ENCODE measurements at places on chromosomes 7 and 10.
A peak's percentile ranks its signal among the peaks of the same experiment; 100 is the strongest.

- DNase-seq, result no peak
These were observed 2.9 kb upstream of the VCL start for GRCh38 chr10:73995035-73995358.

GRCh38 chr7:30644286-30644955 is 37.8 kb downstream of the CRHR2 start:
- no peak for DNase-seq

DNA sequence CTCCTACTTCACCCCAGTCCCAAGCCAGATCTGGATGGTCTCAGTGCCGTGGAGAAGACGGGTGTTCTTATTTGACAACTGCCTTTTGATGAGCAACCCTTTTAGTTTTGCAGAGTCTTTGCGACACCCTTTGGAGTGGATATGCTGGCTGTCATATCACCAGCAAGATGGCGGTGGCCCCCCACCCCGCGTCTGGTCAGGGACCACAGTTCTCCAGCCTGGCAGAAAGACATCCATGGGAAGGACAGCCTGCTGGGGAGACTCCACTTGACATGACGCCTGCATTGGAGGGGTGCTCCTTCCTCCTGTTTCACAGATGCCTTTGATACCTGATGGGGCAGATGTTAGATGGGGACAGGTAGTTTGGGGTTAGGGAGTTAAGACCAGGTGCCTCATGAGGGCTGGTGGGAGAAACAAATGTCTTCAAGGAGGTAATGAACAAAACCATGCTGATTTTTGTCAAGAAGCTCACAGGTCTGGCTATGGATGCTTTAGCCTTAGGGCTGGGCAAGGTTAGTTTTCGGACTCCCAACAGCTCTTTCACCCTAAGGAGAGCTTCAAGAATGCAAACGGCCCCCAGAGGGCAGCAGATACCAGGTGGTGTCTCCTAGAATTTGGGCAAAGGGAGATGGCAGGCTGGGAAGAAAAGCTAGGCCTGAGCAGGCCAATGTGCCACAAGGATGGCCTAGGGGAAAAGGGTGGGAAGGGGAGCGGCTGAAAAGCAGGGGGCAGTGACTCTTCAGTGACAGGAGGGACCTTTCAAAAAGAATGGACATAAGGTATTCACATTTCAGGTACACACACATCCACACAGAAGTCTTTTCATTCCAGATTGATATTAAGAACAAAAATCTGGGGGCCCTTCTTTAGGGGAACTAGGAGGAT is 95.2 kb downstream of the CLEC2L start:
- DNase-seq, result peak; percentile 41

DNA sequence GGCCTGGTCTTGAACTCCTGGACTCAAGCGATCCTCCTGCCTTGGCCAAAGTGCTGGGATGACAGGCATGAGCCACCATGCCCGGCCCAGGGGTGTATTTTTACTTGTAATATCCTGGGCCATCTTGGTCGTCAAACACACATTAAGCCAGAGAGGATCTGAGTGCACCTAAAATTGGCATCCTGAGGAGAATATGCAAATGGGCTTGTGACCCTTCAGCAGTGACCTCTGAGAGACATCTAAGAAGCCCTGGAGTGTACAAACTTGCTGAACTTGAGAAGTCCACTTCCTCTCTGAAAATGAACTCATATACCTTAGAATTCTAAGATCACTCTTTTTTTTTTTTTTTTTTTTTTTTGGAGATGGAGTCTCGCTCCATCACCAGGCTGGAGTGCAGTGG is 372.0 kb upstream of the C7orf33 start:
- DNase-seq, result no peak

DNA sequence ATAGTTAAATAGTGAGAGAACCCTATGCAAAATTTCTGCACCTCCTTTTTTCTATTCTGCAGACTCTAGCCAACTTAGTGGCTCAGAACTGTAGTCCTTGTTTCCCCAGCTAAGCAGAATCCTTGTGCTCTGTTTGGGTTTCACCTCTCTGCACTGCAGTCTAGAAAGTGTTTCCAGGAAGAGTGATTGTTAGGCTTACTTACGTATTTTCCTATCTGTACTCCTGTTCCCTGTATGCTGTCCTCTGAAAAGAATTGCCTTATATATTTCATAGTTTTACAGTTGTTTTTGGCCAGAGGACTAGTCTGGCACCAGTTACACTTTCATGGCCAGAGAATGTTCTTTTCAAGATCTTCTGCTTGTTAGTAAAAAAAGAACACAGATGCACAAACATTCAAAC is 154.6 kb upstream of the POT1 start:
- no peak for DNase-seq

DNA sequence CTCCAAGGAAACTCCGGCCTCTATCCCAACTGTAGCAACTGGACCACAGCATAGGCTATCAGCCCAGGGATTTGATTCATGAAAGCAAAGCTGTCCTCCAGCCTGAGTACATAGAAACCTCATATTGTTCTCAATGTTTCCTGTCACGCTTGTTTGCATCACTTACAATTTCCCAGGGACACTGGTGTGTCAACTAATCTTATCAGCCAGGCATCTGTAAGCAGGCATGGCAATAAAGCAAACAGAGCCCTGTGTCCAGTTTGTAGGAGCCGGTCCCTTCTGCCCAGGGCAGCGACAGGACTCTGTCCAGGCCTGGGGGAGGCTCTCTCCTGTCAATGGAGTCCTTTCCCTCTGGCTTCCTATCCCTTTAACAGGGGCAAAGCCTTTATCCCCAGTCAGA is 23.0 kb upstream of the CDHR3 start:
- DNase-seq, result no peak

- no peak for DNase-seq
These were observed 59.5 kb upstream of the KLF6 start for GRCh38 chr10:3844491-3845025.

- DNase-seq, result no peak
These were observed 2.4 kb downstream of the IPMK start for GRCh38 chr10:58265249-58265648.

DNA sequence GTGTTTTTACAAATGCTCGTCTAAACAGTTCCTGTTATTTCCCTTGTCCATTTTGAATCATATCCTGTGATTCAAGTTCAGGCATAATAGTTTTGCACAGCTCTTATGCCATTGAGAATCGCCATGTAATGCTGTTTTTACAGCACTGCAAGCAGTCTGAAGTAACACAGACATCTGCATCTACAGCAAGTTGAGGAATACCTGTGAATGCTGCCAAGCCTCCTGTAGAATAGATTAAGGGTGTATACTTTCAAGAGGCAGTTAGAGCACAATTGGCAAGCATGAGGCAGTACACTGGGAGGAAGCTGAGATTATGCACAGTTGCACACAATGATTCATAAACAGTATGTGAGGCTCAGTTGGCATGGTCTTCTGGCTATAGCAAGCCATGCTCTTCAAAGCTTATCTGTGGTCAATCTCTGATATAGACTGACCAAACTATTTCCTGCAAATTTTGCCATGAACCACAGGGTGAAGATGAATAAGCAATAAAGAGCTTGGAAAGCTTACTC is 121.9 kb upstream of the AKR1E2 start:
- no peak for DNase-seq

- no peak for DNase-seq
These were observed 598.3 kb upstream of the ADARB2 start for GRCh38 chr10:2335626-2336025.

GRCh38 chr10:113516061-113516460 is 36.8 kb upstream of the HABP2 start:
- DNase-seq, result no peak

DNA sequence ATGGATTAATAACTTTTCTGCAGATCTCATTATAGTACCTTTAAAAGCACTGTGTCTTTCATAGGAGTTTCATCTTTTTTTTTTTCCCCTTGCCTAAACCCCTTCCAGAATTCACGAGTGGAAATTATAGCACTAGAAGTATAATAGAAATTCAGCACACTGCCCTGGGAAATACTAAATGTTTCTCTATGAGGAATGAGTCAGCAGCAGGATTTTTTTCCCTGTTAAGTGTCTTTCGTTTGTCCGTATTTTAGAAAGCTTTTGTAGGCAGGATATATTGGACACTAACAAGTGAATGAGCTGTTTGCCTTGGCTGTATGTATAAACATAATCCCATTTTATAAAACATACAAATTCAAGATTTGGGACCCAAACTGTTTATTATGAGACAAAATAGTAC is 105.8 kb downstream of the EXOC4 start:
- no peak for DNase-seq

DNA sequence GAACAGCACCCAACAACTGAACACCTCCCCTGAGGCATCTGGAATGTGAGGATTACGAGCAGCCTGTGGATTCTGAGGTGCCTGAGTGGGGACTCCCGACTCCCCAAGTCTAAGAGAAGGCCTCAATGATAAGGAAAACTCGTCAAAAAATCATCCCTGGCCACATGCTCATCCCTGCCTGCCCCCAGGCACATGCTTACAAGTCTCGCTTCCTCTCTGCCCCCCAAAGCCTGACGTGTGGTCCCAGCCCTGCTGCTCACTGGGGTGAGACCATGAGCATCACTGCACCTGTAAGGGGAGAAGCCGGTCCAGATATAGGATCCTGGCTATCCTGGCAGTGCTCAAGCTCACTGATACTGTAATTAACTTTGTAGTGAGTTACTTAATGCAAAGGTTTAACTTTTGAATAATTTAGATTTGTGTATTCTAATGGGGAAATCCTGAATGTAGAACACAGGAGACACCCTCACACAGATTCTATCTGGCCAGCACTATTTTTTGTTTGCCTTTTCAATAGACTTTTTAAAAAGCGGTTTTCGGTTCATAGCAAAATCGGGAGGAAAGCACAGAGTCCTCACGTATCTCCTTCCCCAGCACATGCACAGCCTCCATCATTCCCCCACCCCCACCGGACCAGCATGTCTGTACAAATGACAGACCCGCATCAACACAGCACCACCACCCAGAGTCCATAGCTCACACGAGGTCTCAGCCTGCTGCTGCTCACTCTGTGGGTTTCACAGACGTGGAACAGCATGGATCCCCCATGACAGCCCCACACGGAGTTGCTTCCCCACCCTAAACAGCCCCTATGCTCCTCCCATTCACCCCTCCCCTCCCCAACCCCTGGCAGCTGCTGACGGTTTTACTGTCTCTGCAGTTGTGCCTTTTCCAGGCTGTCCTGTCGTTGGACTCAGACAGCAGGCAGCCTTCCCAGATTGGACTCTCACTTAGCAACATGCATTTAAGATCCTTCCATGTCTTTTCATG is 167.9 kb downstream of the DIP2C start:
- peak; percentile 27 for DNase-seq

- DNase-seq, result no peak
These were observed 50.8 kb upstream of the PHYHIPL start for GRCh38 chr10:59125666-59126065.

DNA sequence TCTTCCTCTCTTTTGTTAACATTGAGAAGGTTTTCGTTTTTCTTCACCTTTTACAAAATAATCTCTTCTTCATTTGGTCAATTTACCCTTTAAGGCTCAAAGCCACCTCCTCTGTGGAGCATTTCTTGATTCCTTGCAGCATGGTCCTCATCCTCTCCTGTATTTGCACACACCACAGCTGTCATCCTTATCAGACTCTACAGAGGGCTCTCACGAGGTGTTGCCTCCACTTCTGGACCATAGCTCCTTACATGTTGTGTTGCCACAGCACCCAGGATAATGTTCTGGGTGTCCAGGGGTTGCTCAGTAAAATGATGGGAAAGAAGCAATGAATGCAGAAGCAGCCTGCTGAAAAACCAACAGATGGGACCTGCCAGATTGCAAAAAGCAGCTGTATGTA is 192.8 kb downstream of the SH2D4B start:
- DNase-seq, result no peak

GRCh38 chr10:106799776-106800175 is 364.7 kb downstream of the SORCS1 start:
- DNase-seq, result no peak

- DNase-seq, result no peak
These were observed 7.0 kb downstream of the MXI1 start for GRCh38 chr10:110214371-110214826.

- DNase-seq, result no peak
These were observed 3.5 kb downstream of the DNAJC30 start for GRCh38 chr7:73679709-73680108.

GRCh38 chr7:125118444-125118843 is 188.8 kb upstream of the POT1 start:
- no peak for DNase-seq

DNA sequence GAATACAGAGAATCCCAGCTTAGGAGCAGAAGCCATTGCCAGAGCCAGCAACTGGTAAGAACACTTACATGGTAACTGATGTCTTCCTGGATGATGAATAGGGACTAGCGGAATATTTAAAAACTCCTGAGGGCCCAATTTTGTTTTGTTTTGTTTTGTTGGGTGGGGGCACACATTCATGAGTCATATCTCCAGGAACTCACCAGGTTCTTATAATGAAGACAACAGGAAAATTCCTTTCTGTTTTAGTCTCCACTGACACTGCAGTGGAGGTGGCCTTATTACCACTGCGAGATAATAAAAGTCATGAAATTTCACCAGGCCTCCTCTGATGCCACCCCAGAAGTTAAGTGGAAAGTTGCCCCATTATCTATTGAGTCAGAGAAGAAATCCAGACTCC is 6.6 kb upstream of the CUZD1 start:
- DNase-seq, result no peak

GRCh38 chr10:88336334-88336733 is 246.8 kb downstream of the RNLS start:
- DNase-seq, result no peak

- no peak for DNase-seq
These were observed 52.2 kb downstream of the GALNT17 start for GRCh38 chr7:71184136-71184535.

DNA sequence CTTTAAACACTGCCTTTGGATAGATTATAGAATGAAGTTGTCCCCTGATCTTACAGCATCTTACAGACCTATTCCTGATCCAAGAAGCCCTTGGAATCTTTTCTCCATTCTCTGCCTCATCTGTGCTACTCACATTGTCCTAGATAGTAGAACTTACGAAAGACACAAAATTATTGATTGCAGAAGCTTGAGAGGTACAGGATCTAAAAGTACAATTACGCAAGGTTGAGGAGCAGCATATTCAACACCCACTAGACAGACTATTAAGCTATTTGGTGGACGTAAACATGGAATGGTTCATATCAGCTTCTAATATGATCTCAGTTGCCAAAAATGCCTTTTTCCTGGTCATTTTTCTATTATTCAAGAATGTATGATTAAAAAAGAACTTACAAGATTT is 90.5 kb upstream of the SEM1 start:
- no peak for DNase-seq
